ENCODE measurements at places on chromosomes 7 and 10.

- no peak for DNase-seq
Observed at GRCh38 chr7:74236284-74236683, 17.9 kb downstream of the RFC2 start.

- no peak for DNase-seq
Observed at GRCh38 chr10:71187197-71187596, 25.2 kb upstream of the UNC5B start.

DNA sequence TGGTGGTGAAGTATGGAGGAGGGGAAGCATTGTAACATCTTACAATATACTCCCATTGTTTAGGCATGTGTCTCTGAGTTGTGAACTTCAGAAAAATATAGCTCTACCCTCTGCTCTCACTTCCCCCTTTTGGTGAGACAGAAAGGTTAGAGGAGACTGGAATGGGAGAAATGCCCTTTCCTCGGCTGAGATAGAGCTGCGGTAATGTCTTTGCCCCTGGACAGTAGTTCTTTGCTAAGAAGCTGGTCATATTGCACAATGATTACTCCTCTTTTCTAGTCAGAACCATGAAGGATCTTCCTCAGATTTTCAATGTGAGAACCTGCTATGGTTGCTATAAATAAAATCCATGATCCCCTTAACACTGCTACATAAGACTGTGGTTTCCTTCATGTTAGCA lies 171.0 kb downstream of the SEM1 start:
- no peak for DNase-seq

GRCh38 chr10:2456834-2457233 lies 610.5 kb upstream of the PFKP start:
- DNase-seq, result no peak

DNA sequence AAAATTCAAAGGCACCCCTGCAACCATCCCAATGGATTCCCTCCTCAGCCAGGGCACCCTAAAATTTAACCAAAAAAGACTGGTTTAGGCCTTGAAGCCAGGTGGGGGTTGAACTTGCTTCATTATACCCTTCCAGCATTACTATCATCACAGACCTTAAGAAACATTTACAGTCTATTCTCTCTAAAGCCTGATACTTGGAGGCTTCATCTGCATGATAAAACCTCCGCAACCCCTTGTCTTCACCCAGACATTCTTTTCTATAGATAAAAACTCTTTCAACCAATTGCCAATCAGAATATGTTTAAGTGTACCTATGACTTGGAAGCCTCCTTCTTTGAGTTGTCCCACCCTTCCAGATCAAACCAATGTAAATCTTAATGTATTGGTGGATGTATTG lies 17.9 kb downstream of the AVL9 start:
- DNase-seq, result no peak

GRCh38 chr10:58219875-58220274 lies 47.8 kb downstream of the IPMK start:
- no peak for DNase-seq

GRCh38 chr10:117545141-117546019 lies 2.8 kb downstream of the EMX2 start:
- no peak for DNase-seq

- DNase-seq, result no peak
Observed at GRCh38 chr10:97062456-97062855, 123.3 kb downstream of the SLIT1 start.

- no peak for DNase-seq
Observed at GRCh38 chr10:49290607-49291006, 8.4 kb upstream of the C10orf71 start.
